K562 (cell line): ENCODE measurements at places on chromosomes 16 and 17. TPM values are rescaled to one million over a fixed set of nuclear protein-coding genes. Genes with fewer than 3 reads are reported as not detected.

Gene SMYD4
- 7.6 and 9.4 TPM in 2 replicates for total RNA-seq

Gene SPAG9
- total RNA-seq: 61.5 and 65.1 TPM in 2 replicates

Gene MMP25
- total RNA-seq: 0.09 TPM in 1 of 2 replicates, not detected in the other

Gene CCL23
- total RNA-seq: not detected in 2 replicates

GRCh38 chr16:67460168-67460567, 20.8 kb downstream of the ATP6V0D1 start:
- H3K36me3 ChIP-seq: peaks cover 30% of the 10 kb centered on the region; the same call in 2 of the 3 replicates
- H3K27me3 ChIP-seq: no peaks in the 10 kb centered on the region
- H3K4me3 ChIP-seq: no peak overlapping the region
- DNase-seq: peak; percentile 82
- H3K4me1 ChIP-seq: peaks cover 43% of the 10 kb centered on the region

- H3K4me1 ChIP-seq: no peaks in the 10 kb centered on the region
- H3K4me3 ChIP-seq: no peak overlapping the region
- DNase-seq: no peak
- no peaks in the 10 kb centered on the region for H3K27me3 ChIP-seq
- H3K27ac ChIP-seq: no peak overlapping the region
- H3K36me3 ChIP-seq: no peaks in the 10 kb centered on the region
These were observed 7.9 kb downstream of the DDX19B start for GRCh38 chr16:70306880-70307279.

DNA sequence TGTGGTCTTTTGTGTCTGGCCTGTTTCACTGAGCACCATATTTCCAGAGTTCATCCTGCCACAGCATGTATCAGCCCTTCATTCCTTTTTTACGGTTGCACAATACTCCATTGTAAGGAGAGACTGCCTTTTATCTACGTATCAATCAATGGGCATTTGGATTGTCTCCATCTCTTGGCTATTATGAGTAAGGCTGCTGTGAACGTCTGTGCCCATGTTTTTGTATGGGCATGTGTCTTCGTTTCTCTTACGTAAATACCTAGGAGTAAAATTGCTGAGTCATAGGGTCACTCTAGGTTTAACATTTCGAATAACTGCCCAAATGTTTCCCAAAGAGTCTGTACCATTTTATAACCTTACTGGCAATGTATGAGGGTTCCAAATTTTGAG, 202.8 kb upstream of the FOXF1 start:
- H3K4me1 ChIP-seq: no peaks in the 10 kb centered on the region
- H3K27me3 ChIP-seq: peaks cover 19% of the 10 kb centered on the region
- H3K4me3 ChIP-seq: no peak overlapping the region
- no peak for DNase-seq

- no peaks in the 10 kb centered on the region for H3K27me3 ChIP-seq
- H3K27ac ChIP-seq: no peak overlapping the region
- no peaks in the 10 kb centered on the region for H3K4me1 ChIP-seq
- DNase-seq: no peak
- no peak overlapping the region for H3K4me3 ChIP-seq
These were observed 610.0 kb upstream of the CDH11 start for GRCh38 chr16:65731833-65732232.

DNA sequence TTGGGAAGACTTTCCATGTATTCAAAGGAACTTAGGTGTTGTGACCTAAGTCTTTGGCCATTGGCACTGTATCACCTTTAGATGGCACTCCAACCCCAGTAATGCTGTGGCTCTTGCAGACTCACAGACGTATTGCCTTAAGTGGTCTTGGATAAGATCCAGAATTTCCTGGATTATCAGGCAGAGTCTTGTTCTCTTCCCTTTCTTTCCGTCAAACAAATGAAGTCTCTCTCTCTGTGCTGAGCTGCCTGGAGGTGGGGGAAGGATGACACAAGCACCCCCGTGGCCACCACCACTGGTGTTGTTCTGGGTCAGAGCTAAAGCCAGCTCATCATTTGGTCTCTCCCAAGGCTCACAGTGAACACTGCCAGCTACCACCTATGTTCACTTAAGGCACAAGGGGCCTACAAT, 789.9 kb upstream of the KIF2B start:
- no peak overlapping the region for H3K4me3 ChIP-seq
- H3K4me1 ChIP-seq: no peaks in the 10 kb centered on the region
- no peaks in the 10 kb centered on the region for H3K36me3 ChIP-seq
- H3K27ac ChIP-seq: no peak overlapping the region
- DNase-seq: no peak

GRCh38 chr17:19573075-19573474, 39.4 kb downstream of the SLC47A1 start:
- no peak overlapping the region for H3K27ac ChIP-seq
- H3K4me1 ChIP-seq: no peaks in the 10 kb centered on the region
- no peaks in the 10 kb centered on the region for H3K27me3 ChIP-seq
- no peak for DNase-seq

DNA sequence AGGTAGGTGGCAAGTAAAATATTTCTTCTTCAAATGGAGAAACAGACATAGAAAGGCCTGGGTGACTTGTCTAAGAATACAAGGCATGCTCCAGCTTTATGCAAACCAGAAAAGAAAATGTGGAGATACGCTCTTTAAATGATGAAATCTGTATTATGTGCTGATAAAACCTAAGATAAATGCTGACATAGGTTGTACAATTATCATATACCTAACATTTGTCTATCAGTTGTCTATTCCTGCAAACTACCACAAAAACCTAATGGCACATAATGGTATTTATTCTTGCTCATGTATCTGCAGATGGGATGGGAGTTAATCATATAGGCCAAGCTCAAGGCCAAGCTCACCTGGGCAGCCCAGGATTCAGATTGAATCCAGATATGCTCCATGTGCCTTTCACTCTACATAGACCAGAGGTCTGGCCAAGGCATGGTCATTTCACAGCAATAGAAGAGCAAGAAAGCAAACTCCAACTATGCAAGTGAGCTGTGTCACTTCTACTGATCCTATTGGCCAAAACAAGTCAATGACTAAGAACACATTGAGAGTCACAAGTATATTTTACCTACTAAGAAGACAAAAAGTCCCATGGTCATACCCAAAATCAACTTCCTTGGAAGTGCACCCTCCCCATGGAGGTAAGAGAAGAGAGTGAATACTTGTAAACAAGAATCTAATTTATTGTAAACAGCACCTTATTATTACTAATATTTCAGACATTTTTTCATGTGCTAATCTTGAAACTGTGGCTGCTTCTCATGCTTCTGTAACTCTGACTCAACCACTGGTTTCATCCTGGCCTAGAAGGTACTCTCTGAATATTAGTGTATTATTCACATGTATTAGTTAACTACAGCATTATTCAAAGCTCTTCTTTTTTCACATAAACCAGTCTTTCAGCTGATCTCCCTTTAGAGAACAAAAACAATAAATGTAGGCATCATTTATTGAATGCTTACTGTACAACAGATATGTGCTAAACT, 270.7 kb upstream of the SOX9 start:
- no peak overlapping the region for H3K4me3 ChIP-seq
- no peak for DNase-seq
- H3K27ac ChIP-seq: no peak overlapping the region
- H3K4me1 ChIP-seq: no peaks in the 10 kb centered on the region
- H3K36me3 ChIP-seq: no peaks in the 10 kb centered on the region

DNA sequence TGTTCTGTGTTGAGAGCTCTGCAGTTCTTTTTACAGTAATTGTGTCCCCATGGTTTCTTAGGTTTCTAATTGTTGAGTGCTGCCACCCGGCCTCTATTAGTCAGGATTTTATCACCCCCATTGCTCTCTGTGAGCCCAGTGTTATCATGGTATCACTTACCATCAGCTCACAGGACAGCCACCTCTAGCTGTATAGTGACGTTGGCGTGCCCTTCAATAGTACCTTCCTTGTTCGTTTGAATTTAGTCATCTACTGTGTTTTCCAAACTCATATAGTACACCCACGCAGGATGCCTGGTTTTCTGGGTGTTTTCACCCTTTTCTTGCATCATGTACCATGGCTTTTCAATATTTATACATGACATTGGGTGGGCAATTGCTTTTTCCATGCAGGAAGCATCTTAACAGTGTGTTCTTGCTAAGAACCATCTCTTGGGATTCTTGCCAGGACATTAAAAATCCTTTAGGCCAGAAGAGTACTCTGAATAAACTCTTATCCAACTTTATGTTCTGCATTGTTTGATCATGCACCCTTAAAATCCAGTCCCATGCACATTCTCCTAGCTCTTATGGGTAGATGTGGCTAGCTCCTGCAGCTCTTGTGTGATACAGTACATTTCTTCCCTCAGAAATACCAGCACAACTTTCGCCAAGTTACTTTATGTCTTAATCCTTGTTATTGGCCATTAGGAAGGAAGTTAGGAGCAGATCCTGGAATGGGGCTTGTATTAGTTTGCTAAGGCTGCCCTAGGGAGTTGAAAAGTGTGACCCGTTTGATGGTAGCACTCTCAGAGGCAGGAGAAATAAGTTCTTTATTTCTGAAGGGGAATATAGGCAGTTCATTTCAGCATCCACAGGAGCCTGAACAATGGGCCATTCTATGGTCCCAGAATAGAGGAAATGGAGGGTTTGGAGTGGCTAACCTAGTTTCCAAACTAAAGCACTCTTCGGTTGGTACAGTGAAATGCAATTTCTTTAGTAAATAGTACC, 11.3 kb upstream of the ABCA10 start:
- peaks cover 15% of the 10 kb centered on the region; the same call in 2 of the 3 replicates for H3K4me1 ChIP-seq
- H3K27me3 ChIP-seq: no peaks in the 10 kb centered on the region
- no peaks in the 10 kb centered on the region for H3K36me3 ChIP-seq
- DNase-seq: no peak
- no peak overlapping the region for H3K27ac ChIP-seq
